Non-pigmented ciliary epithelial cell (primary cell): ENCODE measurements at places on chromosomes 7 and 10.

DNA sequence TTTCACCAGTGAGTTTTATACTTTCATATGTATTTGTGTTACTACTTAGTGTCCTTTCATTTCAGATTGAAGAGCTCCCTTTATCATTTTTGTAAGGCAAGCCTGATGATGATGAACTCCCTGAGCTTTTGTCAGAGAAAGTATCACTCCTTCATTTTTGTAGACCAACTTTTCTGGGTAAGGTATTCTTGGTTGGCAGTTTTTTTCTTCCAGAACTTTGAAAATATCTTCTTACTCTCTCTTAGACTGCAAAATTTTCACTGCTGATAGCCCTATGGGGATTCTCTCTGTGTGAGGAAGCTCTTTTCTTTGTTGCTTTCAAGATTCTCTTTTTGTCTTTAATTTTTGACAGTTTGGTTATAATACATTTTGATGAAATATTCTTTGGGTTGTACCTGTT, 35.7 kb downstream of the CCDC7 start:
- no peak for DNase-seq

DNA sequence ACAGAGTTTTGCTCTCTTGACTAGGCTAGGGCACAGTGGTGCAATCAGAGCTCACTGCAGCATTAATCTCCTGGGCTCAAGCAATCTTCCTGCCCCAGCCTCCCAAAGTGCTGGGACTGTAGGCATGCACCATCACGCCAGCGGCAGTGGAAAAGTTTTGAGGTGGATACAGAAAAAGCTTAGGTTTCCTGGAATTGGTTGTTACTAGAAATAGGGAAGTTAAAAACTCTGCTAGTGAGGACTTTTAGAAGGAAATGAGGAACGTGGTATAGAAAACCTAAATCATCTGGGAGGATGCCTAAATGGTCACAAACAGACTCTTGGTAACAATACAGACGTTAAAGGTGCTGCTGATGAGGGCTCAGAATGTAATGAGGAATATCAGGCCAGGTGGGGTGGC, 10.9 kb upstream of the SNX8 start:
- DNase-seq: no peak

DNA sequence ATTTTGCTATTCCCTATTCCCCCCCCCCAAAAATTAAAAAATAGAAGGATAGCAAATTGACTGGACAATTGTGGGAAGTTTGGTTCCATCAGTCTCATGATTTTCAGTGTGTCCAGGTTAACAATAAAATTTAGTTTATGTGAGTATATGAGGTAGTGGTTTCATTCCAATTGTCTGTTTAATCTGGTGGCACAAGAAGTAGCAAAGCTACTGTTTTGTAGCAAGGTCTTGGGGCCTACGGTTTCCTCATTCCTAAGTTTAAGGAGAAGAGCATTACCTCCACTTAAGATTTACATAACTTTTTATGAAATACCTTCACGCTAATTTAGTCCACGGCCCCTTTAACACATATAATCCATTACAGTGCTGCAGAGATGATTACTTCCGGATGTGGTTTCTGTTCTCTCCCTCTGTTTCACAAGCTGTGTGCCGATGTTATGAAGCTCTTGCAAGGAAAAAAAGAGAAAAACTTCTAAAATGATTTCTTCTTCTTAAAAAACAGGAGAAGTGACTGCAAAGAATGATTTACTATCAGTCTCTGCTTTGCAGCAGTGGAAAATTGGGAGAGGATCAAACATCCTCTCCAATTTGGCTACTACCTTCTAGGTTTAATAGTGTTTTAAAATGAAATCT, 32.7 kb upstream of the NPVF start:
- no peak for DNase-seq

GRCh38 chr10:88110355-88110754, 246.9 kb downstream of the PTEN start:
- no peak for DNase-seq

GRCh38 chr7:46990761-46991160, 591.1 kb downstream of the TNS3 start:
- no peak for DNase-seq

- no peak for DNase-seq
Measured at GRCh38 chr10:59037018-59037389, 139.4 kb upstream of the PHYHIPL start.
